Stimulated activated CD8-positive, alpha-beta memory T cell treated with anti-CD3 and anti-CD28 coated beads, Interleukin-7, amount 100 ng/mL, for 48 hours (primary cell): ENCODE measurements at places on chromosomes 4 and X.

DNA sequence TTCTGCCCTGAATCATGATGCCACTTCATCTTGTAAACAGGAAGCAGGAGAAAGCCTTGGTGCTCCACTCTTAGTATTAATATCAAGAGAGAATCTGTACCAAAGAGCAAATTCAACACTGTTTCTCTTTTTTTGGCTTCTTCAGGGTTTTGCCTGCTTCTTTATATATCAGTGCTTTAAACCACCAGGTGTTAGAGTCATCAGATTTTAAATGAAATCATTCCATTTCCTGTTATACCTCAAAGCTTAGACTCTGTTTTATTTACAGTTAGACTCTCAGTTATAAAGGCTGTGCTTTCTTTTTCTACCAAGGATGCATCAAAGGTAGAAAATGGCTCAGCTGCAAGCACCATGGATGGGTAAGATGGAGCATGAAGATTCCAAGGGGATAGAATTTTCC, 350.9 kb downstream of the CAMK2D start:
- no peak for DNase-seq

DNA sequence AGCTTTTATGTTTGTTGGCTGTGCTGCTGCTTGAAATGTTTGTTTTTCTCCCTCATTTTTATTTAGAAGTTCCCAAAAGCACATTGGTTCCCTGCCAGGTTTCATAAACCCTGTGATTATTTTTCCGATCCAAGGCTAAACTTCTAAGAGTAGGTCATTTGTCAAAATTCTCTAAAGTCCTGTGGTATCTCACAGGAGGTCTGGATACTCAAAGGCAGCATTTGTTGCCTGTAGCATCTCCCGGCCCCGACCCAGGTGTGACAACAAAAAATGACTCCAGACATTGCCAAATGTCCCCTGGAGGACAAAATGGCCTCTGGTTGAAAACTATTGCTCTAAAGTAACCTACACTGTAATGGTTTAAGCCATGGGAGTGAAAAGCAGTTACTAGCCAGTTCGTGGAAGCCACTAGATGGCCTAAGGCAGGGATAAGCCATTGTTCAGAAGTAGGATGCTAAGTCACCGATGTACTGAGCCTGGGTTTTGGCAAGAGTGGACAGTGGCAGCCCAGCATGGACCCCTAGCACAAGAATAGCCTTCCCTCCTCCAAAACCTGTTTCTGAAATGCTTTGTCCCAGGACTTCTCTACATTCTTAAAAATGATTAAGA, 256.1 kb downstream of the THOC2 start:
- DNase-seq, result no peak

GRCh38 chr4:113292371-113293042, 243.1 kb downstream of the ANK2 start:
- DNase-seq, result no peak

- DNase-seq, result no peak
Measured at GRCh38 chr4:159150396-159150795, 47.5 kb downstream of the RAPGEF2 start.

DNA sequence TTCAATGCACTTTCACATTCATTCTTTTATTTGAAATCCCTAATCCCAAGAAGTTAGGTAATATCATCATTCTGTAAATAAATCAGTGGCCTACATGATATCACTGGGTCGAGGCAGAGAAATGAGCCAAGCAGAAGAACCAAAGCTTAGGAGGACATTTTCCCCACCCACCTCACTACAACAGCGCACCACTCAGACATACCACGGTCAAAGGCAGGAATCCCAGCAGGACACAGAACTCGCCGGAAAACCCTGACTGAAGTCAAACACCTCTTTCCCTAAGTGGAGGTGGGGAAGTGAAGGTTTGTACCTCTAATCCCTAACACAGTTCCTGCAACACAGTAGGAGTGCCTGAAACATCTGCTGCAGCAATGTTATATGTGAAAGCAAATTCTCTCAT, 21.5 kb downstream of the RELL1 start:
- DNase-seq, result no peak

- DNase-seq, result no peak
Measured at GRCh38 chrX:3094261-3094660, 53.0 kb downstream of the ARSF start.

DNA sequence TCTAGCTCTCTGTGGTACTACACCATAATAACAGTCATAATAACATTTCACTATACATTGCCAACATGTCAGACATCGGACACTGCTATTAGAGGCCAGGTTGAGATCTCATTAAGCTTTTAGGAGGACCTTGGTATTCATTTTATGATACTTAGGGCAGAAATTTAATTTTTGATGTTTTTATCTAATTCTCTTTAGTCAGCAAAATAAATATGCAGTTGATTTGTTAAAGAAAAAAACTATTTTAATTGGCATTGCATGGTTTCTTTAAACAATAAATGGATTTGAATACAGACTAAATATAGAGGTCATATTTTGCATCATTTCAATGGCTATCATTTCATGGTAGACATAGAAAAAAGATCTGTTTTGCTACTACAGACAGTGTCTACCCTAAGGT, 308.7 kb downstream of the PRDM5 start:
- DNase-seq, result no peak

- no peak for DNase-seq
Measured at GRCh38 chr4:96767815-96768480, 928.1 kb downstream of the PDHA2 start.

GRCh38 chrX:134658002-134658759, at the start of gene PLAC1:
Gene PLAC1, minus strand, starts transcription at chrX:134658471. Its CDS starts 91,789 bp downstream, at chrX:134566682.
- no peak for DNase-seq

- DNase-seq, result no peak
Measured at GRCh38 chr4:78185117-78185516, 128.0 kb downstream of the FRAS1 start.

DNA sequence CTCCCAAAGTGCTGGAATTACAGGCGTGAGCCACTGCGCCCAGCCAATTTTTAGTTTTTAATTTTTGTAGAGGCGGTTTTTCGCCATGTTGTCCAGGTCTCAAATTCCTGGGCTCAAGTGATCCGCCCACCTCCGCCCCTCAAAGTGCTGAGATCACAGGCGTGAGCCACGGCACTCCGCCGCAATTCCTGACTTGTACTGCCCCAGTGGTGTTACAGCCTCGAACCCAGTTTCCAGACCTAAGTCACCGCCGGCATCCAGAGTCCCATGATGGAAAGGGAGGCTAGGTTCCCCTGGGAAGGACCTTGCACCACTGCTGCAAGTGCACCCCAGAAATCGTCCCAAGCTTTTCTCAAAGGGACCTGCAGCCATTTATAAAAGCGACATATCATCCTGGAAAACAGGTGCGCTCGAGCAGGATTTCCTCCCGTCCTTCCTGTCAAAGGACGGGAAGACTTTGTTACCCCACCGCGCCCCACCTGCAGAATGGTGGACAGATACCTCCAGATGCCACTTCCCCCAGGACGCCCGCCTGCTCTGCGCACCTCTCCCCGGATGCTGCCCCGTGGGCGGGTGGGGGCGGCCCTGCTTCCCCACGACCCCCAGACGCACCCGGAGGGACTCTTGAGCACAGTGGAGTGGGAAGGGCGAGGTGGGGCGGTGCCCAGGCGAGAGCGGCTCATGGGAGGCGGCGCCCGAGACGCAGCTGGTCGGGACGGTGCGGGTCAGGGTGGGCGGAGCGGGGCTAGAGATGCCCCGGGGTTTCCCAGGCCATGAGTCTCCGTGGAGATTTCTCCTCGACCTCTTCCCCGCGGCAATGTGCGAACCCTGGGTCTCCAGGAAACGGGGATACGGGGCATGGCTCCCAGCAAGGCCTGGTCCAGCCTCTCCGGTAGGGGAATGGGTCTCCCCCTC, 947 bp upstream of the RPL10 start:
- DNase-seq, result no peak

DNA sequence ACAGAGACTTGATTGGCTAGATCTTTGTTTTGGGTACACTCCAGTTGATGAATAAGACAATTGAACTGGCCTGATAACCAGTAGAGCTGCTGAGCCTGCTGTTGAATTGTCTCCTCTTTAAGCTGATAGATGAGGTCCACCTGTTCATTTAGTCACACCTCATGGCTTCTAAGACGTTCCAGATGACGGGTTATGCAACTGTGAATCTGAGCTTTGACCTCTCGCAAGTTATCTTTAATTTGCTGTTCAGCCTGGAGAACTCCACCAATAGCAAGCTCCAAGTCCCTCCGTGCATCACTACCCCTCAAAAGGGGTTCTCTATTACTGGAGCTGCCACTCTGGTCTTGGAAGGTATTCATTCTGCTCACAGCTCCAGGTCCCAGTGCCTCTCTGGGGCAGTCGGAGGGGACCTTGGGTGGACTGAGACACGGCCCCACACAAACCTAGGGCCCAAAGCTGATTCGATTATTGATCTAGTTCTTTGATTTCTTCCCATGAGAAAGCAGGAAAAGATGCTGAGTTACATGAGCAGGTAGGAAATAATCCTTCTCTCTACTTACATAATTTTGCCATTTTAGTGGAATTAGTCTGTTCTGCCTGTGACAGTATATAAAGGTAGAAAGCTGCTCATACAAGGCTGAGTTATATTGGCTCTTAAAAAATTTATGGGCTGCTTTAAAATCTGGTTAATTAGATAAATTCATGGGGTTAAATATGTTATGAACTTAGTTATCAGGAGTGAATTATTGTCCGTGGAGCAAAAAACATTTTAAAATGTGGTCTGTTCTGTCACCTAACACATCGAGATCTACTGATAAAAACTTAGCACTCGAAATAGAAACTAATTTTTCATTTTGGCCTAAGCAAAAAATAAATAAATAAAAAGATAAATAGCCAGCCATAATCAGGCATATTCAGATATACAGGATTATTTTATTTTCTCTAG, 6.8 kb downstream of the MMAA start:
- no peak for DNase-seq

DNA sequence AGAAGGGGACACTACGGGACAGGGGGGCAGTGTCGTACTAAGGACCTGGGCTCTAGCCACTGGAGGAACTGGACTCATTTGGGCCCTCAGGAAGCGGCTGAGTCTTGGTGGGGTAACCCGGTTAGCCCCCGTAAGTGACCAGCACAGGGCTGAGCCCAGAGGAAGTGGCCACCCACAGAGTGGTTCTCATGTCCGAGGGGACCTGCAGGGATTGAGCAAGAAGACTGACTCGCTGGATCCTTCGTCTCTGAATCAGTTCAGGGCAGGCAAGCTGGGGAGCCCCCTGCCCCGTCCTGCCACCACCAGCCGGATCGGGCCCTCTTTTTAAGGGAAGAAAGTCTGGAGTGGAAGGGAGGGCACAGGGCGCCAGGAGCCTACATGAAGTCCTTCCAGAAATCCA, 719 bp upstream of the BGN start:
- no peak for DNase-seq

- no peak for DNase-seq
Measured at GRCh38 chrX:131521824-131522223, 22.1 kb upstream of the OR13H1 start.

- no peak for DNase-seq
Measured at GRCh38 chr4:57154191-57154590, 44.0 kb upstream of the IGFBP7 start.

GRCh38 chrX:129876771-129877305, 29.1 kb upstream of the UTP14A start:
- DNase-seq, result no peak

DNA sequence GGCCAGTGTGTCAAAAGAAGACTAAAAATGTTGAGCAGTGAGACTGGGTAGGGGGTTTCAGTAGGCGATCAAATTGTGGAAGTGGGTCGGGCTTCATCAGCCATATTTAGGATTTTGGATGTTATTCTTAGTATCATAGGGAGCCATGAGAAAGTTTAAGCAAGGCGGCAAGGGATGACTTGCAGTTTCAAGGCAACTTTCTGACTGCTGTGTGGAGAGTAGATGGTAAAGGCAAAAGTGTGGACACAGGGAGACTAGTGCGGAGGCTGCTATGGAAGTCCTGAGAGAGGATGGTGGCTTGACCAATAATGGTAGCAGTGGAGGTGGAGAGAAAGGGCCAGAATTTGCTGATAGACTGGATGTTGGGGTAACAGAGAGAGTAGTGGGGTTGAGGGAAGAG, 15.4 kb downstream of the GK start:
- no peak for DNase-seq

- no peak for DNase-seq
Measured at GRCh38 chrX:70998411-70999027, 67.6 kb upstream of the SLC7A3 start.

- no peak for DNase-seq
Measured at GRCh38 chr4:133186845-133187244, 37.8 kb downstream of the PCDH10 start.

DNA sequence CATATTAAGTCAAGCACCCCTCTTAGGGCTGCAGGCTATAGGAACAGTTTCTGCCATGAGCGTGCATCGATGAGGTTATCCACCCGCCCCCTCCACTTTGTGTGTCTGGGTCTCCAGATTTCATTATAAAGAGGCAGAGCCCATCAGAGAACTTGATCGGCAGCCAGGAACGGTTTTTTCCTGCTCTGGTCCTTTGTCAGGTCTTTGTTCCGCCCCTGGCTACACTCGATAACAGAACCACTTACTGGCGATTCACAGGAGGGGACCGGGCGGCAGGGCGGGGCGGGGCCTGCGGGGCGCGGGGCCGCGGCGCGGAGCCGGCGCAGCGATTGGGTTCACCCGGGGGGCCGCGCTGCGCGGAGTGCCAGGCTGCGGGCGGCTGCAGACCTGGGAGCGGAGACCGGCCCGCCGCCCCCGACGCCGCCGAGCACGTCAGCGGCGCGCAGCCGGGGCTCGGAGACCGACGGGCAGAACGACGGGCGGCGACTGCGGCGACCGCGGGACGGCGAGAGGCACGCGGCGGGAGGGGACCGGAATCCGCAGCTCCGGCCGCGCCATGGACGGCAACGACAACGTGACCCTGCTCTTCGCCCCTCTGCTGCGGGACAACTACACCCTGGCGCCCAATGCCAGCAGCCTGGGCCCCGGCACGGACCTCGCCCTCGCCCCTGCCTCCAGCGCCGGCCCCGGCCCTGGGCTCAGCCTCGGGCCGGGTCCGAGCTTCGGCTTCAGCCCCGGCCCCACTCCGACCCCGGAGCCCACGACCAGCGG, at the start of gene SLC10A4:
SLC10A4 (plus strand) TSS at position 338 of the 771 bp plus-strand sequence; CDS start at position 557, 219 bp downstream.
- no peak for DNase-seq

DNA sequence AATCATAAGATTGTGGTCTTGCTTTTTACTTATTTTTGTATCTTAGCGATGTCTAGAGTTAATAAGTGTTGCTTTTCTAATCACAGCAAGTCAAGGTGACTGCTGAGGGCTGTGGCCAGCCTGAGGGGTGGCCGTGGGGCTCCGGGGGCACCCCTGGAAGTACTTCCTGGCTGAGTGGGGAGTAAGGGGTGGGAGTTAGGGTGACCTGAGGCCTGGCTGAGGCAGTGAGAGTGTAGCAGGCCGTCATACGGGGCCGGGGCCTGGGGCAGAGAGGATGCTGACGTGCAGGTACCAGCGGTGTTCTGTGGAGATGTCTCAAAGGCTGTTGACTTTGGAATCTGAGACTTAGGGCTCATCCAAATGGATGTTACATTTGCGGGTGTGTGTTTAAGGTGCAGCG, 29.3 kb downstream of the PIGG start:
- DNase-seq, result no peak
